Stimulated activated CD4-positive, alpha-beta T cell treated with anti-CD3 and anti-CD28 coated beads, Interleukin-4, amount 100 ng/mL, for 4 hours (primary cell): ENCODE measurements at places on chromosomes 13 and 19.

DNA sequence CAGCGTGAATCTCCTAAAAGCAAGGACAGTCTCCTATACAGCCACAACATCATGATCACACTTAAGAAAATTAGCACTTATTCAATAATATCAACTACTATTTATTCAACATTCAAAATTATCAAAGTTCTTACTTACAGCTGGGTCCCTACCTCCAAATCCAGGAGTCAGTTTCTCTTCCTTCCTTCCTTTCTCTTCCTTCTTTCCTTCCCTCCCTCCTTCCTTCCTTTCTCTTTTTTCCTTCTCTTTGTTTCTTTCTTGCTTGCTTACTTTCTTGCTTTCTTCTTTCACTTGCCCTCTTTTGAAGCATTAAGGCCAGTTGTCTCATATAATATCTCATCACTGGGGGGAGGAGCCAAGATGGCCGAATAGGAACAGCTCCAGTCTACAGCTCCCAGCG, 107.6 kb downstream of the DCT start:
- no peak for DNase-seq

GRCh38 chr19:38384209-38385027, 3.4 kb downstream of the GGN start:
- no peak for DNase-seq

DNA sequence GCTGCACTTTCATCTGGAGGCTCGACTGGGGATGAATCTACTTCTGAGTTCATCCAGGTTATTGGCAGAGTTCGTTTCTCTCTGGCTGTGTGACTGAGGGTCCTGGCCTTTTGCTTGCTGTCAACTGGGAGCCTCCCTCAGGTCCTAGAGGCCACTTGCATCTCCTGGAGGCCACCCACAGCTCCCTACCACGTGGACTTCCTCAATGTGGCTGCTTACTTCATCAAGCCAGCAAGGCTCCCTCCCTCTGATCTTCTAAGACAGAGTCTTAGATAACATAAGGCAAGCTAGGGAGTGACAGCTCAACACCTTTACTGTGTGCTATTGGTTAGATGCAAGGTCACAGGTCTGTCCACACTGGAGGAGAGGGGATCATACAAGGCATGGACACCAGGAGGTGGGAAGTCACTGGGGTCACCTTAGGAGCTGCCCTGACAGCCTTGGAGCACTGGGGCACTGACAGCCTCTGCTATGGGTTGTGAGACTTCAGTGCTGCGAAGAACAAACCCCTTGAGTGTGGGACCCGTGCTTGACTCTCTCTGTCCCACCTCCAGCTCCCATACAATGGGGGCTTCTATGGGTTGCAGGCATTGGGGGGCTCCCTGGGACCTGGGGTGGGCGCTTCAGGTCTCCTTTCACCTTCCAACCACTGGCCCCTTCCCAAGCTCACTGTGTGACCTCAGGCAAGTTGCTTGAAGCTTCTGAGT, 5.3 kb downstream of the FAM187B start:
- no peak for DNase-seq

DNA sequence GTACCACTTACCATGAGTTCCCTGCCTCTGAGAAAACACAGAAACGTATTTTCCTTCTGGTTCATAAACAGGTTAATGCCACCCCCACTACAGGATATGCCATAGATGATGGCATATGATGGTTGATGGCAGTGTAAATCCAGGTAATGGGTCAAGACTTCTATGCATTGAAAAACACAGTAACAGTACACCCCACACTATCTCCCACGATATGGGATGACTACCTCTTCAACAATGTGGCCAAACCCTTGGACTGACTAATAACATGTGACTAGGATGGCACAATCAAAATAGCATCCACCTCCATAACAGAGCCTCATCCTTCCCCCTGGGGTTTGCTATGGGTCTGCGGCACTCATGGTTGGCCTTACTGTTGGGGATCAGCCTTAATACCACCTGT, 22.0 kb downstream of the ZNF235 start:
- DNase-seq, result no peak

DNA sequence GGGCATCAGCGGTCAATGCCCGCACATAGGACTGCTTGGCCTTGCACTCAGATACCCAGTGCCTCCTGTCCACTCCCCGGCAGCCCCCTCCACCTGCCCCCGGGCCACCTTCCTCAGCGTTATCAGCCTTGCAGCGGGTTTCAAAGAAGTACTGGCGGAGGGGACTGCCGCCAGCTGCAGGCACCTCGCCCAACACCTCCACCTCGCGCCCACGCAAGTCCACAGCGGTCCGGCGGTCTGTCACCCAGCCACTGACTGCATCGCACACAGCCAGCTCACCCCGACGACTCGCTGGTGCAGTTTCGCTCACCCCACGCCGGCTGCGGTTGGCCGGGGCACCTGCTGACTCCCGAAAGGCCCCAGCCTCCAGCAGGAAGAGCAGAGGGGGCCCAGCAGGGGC, 3.2 kb downstream of the NTF4 start:
- DNase-seq, result no peak

- DNase-seq, result peak; percentile 12
These were observed 644 bp downstream of the MED26 start for GRCh38 chr19:16627193-16627927.

DNA sequence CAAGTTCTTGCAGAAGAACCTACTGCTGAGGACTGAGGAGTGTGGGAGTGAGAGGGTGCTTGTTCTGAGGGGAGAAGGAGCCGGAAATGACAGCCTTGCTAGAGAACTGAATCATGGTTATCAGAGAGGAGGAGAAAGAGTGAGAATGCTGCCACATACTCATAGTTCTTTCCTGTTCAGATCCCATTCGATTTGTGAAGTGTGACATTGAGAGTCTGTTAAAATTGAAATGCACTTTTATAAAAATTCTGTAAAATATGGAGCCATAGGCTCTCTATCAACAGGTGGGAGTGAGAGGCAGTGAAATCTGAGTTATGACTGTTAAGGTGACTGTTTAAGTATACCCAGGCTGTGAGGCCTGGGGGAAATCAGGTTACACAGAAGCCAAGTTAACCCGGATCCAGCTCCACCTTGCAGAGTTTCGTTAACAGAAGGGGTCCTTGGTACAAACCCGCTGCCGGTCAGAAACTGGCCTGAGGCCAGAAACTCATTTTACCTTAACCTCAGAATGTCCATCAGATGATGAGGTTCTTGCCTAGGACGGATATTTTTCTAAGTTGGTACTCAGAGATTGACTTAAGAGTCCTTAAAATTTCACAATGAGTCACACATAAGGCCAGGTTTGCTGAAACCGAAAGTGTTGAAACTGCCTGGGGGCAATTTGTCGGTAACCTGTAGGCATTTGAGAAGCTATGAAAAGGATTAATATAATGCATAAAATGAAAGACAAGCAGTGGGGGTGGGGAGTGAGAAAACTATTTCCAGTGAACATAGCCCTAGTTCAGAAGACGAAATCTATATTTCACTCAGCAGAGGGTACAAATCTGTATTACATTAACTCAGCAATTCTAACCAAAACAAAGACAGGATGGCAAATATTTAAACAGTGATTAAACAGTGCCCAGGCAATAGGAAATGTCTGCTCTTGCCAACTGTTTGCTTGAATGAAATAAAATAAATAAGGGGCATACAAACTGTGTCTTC, 350.5 kb downstream of the KCNRG start:
- peak; percentile 12 for DNase-seq

DNA sequence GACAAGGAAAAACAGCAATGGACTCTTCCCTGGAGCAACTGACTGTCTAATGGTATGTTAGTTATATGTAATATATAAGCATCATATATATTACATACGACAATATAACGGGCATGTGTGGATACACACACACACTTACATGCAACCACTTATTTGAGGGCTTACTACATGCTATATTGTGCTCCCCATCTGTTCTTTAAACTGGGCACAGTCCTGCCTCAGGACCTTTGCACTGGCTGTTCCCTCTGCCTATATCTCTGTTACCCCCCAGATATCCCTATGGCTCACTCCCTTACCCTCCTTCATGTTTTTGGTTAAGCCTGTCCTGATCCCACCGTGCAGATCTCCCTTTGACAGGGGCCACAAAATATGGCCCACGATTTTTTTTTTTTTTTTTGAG, 10.2 kb downstream of the TICAM1 start:
- DNase-seq, result no peak

DNA sequence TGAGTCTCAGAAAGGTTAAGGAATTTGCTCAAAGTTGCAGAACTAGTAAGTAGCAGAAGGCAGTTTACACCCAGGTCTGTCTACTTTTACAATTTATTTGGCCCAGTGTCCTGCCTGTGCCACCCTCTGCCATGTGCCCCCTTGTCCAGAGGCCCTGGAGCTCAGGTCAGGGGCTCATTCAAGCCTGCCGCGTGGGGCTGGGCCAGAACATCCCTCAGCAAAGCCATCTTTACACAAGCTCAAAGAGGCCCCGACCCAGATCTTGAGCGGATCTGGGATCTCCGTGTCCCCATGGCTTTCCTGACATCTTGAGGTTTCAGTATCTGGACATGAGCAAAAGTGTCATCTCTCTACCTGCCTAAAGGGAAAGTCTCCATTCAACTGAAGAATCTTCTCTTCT, 76.4 kb upstream of the VSTM2B start:
- DNase-seq, result no peak

- no peak for DNase-seq
These were observed 209.1 kb upstream of the STARD13 start for GRCh38 chr13:33494596-33495204.
